ENCODE measurements at places on chromosomes 4 and X.

DNA sequence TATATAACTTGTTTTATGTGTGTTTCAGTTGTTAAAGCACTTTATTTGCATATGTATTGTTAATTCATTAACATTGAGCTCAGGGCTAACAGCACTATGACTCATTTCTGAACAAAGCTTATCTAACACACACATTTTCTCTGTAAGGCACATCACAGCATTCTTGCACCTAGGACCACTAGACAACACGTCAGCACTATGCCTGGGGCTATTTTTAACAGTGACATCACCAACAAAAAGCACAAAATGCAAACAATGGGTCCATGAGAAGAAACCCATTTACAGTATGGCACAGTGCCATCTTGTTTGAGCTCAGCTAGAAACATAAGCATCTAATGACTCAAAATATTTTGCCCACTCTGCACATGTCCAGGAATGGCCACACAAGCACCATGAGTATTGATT lies 124.4 kb downstream of the RELL1 start:
- no peak for DNase-seq

DNA sequence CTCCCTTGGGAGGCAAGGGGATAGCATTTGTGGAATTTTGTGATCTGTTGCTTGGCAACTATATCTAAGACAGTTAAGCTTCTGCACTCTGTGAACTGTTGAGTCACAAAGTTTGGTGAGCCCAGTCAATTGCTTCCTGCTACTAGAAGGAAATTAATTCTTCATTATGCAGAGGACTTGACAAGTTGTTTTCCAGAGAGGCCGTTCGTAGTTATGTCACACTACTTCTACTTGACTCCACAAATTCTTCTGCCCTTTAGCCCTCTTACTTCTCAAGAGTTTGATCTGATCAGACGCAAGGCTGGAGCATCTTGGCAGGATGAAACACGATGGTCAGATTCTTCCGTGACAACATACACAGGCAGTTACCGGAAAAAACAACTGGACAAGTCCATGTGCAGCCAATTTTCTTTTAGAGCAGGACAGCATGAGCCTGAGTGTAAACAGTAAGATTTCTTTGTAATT lies at the start of gene C4orf51:
Gene C4orf51, plus strand, starts transcription at position 156 of the 465 bp plus-strand sequence. Its CDS starts 58 bp downstream, at position 214.
- DNase-seq = no peak

DNA sequence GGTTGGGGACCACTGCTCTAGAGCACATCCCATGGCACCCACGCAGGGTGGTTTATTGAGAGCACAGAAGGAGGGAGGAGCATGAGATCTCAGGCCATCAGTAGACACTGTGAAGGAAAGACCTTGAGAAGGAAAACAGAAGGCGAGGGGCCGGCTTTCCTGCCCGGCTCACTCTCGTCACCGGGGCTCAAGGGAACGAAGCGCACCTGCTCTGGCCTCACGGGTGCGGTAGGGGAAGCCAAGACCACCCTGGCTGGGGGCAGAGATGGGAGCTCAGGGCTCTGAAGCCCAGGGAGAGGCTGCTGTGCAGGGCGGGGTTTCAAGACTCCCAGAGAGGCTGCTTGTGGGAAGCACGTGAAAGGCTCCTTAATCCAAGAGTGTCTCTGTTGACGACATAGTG lies 105.9 kb downstream of the TNIP2 start:
- DNase-seq = no peak

- DNase-seq = no peak
Observed at GRCh38 chr4:117678861-117679260, 355.4 kb upstream of the NDST3 start.

DNA sequence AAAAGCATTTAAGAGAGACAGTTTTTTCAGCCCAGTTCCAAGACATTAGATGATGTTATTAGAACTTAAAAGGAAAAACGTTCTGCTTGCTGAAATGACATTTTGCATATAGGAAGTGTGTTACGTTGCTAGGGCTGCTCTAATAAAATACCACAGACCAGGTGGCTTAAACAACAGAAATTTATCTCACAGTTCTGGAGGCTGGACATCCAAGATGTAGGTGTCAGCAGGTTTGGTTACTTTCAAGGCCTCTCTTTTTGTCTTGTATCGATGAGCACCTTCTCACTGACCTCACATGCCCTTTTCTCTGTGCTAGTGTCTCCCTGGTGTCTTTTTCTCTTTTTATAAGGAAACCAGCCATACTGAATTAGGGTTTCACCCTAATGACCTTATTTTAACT lies 204.7 kb downstream of the PACRGL start:
- DNase-seq = no peak

DNA sequence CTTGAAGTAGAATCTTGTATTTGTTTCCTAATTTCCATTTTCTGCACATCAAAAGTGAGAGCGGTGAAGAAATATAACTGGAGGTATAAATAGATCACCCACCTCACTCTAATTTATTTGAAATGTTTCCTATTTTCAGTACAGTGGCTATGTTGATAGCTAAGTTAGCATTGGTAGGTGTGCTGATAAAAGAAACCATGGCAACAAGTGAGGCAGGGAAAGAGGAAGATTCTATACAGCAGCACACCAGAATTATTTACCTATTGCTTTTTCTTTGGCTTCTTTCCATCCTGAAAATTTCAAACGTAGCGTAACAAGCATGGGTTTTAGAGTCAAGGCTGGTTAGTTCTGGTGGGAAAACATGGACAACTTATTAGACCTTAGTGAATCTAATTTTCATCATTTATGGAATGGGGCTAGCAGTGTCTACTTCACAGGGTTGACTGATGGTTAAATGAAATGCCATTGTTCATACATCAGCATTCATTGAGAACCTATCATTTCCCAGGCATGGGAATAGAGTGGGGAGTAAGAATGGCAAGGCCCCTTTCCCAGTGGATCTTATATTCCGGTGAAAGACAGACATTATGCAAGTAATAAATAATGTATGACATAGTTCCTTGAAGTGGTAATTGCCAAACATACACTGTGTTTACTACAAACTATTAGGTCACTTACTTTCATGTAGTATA lies 30.6 kb upstream of the CTSO start:
- DNase-seq = no peak

DNA sequence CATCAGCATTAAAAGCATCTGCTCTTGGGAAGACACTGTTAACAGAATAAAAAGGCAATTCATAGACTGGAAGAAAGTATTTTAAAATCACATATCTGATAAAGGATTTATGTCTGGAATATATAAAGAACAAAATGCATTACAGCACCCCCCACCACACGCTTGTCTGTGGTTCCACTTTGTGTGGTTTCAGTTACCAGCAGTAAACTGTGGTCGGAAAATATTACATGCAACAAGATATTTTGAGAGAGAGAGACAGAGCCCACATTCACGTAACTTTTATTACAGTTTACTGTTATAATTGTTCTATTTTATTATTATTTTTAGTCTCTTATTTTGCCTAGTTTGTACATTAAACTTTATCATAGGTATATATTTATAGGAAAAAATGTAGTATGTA lies 21.2 kb upstream of the PDE6B start:
- no peak for DNase-seq

- no peak for DNase-seq
Observed at GRCh38 chr4:119151161-119151560, 15.5 kb downstream of the MYOZ2 start.

DNA sequence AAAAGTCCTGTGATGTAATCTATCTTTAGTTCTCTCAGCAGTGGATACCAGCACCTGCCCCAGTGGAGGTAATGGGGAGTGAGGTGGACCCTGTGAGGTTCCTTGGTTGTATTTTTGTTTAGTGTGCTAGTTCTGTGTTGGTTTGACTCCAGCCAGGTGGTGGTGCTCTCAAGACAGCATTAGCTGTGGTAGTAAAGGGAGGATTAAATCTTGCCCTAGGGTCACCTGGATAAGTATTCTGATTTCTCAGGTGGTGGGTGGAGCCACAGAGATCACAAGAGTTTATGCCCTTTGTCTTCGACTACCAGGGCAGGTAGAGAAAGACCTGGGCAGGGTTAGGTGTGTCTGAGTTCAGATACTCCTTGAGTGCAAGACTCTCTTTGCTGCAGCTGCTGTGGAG lies 176.3 kb upstream of the EDA2R start:
- no peak for DNase-seq

DNA sequence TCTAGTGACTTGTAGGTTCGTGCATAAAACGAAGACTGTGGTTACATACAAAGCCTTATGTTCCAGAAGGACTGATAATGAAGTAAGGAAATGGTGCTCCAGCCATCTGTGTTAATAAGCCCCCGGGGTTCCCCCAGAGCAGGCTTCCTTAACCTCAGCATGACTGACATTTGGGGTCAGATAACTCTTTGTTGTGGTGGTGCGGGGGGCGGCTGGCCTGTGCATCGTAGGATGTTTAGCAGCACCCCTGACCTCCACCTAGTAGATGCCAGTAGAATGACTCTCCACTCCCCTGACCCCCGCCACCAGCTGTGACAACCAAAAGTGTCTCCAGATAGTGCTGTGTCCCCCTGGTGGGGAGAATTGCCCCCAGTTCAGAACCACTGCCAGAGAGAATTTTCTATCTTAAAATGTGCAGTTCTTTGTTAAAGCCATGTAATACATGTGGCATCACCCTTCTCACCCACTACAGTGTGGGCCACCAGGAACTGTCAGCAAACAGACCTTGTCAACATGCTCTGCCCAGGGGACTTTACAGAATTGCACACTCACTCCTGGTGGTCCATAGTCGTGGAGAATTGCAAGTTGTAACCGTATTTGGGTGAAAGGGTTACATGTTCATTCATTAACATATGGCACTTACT lies 7.5 kb downstream of the SH3KBP1 start:
- no peak for DNase-seq

DNA sequence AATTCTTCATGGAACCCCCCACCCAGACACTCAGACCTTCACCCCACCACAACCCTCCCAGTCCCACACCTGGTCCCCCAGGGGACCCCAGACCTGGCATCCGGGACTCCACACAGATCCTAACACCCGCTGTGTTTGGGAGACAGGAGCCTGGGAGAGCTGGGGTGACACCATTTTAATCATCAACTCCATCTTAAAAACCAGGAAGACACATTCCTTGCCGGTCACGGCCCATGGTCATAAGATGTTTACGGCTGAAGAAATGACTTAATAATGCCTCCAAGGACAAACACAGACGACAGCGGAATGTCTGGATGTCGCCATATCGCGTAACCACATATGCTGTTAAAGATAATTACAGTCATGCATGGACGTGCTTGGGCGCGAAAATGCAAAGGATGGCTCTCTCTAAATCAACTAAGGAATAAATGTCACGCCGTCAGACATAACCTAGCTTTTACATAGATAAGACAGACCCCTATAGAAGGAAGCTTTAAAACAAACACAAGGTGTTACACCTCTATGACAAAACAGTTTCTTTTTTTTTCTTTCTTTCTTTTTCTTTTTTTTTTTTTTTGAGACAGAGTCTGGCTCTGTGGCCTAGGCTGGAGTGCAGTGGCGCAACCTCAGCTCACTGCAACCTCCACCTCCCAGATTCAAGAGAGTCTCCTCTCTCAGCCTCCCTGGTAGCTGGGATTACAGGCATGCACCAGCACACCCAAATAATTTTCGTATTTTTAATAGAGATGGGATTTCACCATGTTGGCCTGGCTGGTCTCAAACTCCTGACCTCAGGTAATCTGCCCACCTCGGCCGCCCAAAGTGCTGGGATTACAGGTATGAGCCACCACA lies 2.1 kb upstream of the DHRSX start:
- no peak for DNase-seq

DNA sequence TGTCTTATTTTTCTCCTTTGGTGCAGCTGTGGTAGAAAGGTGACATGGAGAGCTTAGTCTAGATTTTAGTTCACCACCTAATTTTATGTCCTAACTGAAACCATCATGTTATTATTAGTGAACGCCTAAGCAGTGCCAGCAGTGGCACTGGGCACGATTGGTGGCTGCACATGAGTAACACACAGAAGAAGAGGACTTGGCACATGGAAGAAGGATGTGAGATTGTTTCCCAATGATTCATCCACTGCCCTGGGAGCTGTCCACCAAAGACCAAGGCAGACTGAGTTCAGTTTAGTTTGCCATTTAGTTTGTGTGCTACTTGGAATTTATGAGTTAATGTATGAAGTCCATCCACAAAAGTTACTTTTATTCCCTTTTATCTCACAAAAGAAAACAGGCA lies 68.1 kb upstream of the NAP1L5 start:
- no peak for DNase-seq

- DNase-seq = no peak
Observed at GRCh38 chr4:45925809-45926208, 198.0 kb downstream of the GABRG1 start.

GRCh38 chr4:118757761-118758251 lies 72.6 kb downstream of the METTL14 start:
- no peak for DNase-seq

GRCh38 chr4:140743194-140743931 lies 12.8 kb downstream of the TBC1D9 start:
- no peak for DNase-seq

- DNase-seq = no peak
Observed at GRCh38 chr4:161172396-161173026, 991.3 kb downstream of the FSTL5 start.

DNA sequence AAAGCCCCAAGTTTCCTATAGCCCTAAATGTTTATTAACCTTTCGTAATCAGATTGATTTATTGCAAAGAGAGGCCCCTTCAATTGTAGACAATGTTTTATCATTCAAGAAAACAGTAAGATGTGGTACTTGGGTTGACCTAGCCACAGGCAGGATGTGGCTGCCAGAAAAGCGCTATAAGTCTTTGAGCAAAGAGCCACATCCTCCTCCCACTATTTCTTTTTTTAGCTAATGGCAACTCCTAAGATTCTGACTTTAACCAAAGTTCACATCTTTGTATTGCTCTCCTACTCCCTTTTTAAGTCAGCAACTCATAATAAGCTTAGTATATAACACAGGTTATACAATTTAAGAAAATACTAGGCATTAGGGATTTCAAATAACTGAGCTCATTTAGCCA lies 70.7 kb upstream of the PPP3CA start:
- no peak for DNase-seq

DNA sequence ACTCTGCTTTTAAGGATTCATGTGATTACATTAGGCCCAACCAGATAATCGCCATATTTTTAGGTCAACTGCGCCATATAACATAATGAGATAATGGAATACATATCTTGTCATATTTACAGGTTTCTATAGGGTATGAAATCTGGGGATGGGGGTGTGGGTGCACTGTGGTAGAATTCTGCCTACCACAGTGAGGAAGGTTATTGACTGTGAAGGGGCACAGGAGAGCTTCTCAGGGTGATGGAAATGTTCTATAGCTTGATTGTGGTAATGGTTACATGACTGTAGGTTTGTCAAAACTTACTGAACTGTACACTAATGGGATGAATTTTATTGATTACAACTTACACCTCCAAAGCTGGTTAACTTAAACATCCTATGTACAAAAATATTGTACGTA lies 15.9 kb downstream of the USP53 start:
- DNase-seq = no peak

- DNase-seq = no peak
Observed at GRCh38 chrX:17605676-17606075, 131.6 kb upstream of the SCML1 start.

GRCh38 chrX:71540801-71541200 lies 7.9 kb downstream of the OGT start:
- DNase-seq = no peak

DNA sequence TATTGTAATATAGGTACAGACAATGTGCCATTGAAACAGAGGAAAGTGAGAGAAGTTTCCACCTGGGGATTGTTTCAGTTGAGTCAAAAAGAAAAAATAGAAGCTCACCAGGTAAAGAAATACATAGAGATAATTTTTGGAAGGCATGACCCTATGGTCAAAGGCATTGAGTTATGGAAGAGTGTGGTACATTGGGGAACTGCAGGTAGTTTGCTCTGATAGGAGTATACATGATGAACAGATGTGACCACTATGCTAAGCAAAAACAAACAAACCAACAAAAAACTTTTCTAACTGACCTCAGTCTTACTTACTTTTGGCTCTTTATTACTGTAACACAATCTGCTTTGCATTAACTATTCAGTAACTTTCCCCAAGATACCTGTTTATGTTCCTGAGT lies 85.9 kb downstream of the UGT8 start:
- DNase-seq = no peak

Data from stimulated activated CD4-positive, alpha-beta T cell treated with anti-CD3 and anti-CD28 coated beads, TNF-alpha, amount 100 ng/mL, for 4 hours (primary cell).